ENCODE measurements at places on chromosomes 6 and 20.

DNA sequence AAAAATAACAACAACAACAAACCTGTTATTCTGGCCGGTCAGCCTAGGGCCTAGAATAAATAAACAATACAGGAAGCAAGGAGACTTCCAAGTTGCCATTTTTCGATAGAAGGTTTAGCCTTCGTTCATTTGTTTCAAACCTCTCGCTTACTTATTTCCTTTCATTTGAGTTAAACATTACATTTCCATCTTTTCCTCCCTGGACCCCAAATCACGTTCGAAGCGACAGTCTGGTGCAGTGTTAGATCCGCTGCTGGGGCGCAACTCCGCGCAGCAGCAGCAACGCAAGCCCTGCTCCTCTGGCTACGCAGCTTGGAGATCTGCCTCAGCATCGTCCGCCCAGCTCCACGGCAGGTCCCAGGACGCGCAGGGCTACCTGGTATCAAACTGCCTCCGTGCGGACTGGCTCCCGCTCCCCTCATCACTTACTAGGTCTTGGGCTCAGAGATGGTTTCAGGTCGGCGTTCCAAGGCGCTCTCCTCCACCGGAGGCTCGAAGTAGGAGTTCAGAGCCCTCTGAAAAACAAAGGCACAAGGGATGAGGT lies 530 bp downstream of the TDP2 start:
- no peak for DNase-seq

GRCh38 chr20:45070932-45071632 lies 29.8 kb downstream of the KCNS1 start:
- no peak for DNase-seq

- no peak for DNase-seq
These were observed 8.8 kb downstream of the ACOT8 start for GRCh38 chr20:45848421-45848820.

- DNase-seq = peak; percentile 28
These were observed 2.6 kb downstream of the TFEB start for GRCh38 chr6:41732591-41733359.

GRCh38 chr6:6975459-6976111 lies 132.2 kb upstream of the RREB1 start:
- DNase-seq = no peak

- no peak for DNase-seq
These were observed 5.5 kb downstream of the CDH4 start for GRCh38 chr20:61257611-61258010.

DNA sequence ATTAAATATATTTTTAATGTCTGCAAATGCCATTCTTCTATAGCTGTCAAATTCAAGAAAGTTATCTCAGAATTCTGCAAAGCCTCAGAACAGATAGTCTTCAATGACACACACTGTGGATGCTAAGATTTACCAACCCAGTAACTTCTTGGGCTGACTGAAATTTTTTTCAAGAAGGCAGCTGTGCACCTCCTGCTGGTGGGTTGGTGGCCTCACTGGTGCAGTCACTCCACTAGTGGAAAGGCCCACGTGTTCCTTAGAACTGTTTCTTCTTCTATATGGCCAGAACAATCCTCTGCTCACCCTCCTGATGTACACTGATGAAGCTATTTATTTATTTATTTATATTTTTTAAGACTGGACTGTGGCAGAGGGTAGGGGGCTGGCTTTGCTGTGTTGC lies 28.1 kb upstream of the MTCL3 start:
- DNase-seq = no peak

Measured in activated CD4-positive, alpha-beta T cell treated with anti-CD3 and anti-CD28 coated beads for 24 hours (primary cell).